ENCODE measurements at places on chromosomes 7 and 10.

GRCh38 chr7:33452805-33453502 is 323.6 kb downstream of the BBS9 start:
- no peak for DNase-seq

DNA sequence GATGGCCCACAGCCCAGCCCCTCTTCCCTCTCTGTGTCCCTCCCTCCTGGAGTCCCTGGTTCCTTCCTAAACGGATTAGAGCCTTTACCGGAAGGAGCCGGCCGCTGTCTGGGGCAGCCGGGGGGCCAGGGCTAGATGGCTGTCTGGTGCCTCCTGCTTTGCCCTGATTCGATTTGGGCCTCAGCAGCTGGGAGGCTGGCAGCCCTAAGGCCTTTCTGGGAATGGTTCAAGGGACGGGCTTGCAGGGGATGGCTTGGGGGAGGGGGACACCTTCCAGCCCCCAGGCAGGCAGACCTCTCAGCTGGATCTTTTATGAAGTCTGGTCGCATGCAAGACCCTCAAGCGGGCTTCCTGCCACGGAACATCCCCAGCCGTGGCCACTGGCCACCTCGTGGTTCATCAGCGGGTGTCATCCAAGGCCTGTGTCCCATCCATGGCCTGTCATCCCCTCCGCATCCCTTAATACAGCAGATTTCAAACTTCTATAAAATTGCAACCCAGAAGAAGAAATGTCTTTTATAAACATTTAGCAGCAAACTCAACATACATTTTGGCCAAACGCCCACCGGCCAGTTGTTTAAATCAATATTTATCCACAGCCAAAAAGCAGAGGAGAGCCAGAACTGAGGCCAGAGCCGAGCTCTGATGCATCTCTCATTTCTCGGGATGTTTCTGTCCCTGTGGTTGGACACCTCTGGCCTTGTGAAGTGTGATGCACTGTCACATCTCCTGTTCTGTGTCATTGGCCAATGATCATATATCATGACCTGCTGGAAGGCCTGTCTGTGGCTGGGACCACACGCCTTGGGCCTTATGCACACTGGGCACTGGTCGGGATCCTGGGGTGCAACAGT is 52.0 kb downstream of the GTF2IRD1 start:
- no peak for DNase-seq

DNA sequence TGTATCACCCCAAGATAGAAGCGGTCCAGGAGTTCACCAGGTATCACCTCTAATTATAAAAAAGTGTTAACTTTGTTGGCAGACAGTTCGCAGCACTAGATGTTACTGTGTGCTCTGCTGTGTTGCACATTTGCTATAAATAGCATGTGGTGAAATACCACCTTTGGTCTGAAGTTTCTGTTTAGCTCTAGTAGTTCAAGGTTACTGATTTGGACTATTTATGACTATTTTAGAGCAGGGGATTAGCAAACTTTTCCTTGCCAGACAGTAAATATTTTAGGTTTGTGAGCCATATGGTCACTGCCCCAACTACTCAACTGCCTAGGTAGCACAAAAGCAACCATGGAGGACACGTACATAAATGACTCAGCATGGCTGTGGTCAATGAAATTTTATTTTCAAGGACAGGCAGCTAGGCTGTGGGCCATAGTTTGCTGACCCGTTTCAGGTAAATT is 16.5 kb downstream of the DENND10 start:
- no peak for DNase-seq

DNA sequence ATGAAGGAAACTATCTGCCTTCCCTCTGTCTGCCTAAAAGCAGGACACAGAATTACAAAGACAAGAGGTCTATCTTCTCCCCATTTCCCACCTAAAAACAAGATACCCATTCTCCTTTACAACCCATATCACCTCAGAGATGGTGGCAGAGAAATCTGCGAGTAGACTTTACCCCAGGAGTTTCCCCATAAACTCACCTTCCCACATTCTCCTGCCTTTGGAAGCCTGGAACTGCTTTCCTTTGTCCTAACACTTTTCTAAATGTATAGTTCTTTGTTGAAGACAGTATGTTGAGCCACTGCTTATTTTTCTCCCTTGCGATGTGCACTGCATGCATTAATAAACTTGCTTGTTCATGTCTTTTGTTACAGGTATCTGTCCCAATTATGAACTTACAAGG is 8.0 kb downstream of the SHTN1 start:
- DNase-seq, result no peak

DNA sequence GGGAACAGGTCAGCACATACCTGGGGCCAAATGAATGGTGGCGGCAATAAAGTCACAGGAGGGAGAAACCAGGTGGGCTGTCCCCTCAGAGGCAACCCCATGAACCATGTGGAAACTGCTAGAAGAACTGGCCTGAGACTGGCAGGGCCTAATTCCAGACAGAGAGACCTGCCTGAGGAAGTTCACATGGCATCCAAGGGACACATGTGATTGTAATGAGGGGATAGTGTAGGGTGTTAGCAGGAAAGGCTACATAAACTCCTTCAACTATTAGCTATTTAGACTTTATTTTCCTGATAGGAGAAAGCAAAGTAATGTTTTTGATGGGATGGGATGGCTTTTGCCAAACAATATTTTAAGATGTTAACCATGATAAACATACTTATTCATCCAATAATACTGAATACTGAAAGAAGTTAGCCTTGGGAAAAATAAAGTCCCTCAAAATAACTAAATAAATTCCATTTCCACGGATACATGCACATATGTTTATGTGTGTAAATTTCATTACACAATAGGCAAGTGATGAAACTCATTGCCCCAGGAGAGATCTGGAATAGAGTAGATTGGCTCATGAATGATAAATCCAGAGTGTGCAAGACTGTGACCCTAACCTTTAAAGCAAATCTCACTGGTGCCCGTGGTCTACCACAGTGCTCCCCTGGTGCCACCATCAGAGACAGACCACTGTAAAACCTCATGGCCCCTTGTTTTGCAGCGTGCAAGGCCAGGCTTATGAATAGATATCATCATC is 137.0 kb downstream of the NRF1 start:
- DNase-seq, result no peak

Measured in H9 (cell line).